ENCODE measurements at places on chromosomes 7 and 10.

- DNase-seq, result no peak
These were observed 35.8 kb upstream of the EZH2 start for GRCh38 chr7:148919859-148920258.

GRCh38 chr7:67777119-67777518 lies 780.5 kb downstream of the TYW1 start:
- DNase-seq, result no peak

GRCh38 chr7:30157204-30157603 lies 22.4 kb downstream of the MTURN start:
- no peak for DNase-seq

- DNase-seq, result peak; percentile 35
These were observed 46.3 kb downstream of the PDK4 start for GRCh38 chr7:95549818-95550529.

GRCh38 chr10:96701265-96701664 lies 19.0 kb downstream of the PIK3AP1 start:
- no peak for DNase-seq

DNA sequence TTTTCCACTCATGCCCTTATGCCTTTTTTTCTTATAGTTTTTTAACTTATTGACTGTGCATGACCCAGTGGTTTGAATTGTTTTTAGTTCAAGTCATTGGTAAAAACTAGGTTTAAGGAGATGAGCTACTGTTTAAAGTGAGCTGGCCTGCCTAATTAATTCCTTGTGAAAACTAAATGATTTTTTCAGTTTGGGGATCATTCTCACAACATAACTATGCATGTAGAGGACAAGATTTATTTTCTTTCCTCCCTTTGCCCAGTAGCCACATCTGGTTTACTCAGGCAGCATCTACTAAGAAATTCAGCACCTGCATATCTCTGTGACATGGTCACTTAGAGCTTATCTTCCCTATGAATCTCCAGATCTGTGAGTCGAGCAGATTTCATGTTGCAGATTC lies 1.7 kb downstream of the ADO start:
- DNase-seq, result no peak

- no peak for DNase-seq
These were observed 12.5 kb upstream of the SFRP5 start for GRCh38 chr10:97784200-97784810.

GRCh38 chr7:69992938-69993337 lies 394.7 kb downstream of the AUTS2 start:
- no peak for DNase-seq

- no peak for DNase-seq
These were observed 279.9 kb upstream of the MKLN1 start for GRCh38 chr7:131047651-131048304.

DNA sequence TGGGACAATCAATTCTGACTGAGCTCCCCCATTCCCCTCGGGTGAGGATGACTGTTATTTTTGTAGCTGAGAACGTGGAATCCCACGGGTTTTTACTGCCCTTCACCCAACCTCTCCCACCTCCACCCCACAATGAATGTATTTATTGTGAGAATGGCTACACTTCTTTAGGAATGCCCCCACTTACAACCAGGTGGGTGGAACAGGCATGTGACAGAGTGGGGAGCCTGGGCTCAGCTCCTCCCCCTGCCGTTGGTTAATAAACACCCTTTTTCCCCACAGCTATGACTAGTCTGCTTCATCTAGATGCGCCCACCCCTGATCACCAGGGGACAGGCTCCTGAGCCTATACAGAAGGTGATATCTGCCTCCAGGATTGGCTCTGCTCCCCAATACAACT lies 2.0 kb downstream of the MRPL43 start:
- DNase-seq, result no peak

DNA sequence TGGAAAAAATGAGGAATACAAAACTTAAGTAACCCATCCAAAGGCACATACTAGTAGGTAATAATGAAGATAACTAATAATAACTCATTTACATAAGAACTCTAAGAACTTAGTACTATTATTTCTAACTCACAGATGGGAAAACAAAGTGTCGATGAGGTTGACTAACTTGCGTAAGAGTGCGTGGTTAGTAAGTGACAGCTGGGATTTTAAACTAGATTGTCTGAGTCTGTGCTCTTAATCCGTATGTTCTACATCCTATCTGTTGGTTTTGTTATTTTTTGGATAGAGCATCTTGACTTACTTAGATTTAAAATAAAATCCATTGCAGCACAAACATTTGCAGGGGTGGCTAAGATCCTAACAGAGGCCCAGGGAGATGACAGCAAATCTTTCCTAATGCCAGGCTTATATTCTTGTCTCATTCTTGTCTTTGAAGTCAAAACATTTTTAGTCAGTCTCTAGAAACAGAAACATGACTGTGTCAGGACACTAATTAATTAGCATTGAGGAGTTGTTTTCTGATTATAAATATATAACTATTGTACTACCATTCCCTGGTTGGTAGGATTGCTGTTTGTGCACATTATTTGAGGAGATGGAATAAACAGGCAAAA lies 11.7 kb downstream of the RPA3 start:
- DNase-seq, result no peak

DNA sequence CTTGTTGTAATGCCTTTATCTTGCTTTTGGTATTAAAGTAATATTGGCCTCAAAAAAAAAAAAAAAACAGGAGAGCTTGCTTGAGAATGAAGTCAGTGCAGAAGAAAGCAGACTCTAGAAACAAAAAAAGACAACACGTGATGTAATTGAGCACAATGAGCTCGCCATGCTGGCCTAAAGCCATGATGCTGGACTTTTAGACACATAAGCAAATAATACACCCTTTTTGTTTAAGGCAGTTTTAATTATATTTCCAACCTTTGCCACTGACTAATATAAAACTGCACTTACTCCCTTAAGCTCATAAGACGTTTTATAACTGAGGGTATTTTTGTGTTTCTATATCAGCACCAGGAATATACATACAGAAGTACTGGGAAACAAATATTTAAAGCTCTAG lies 798.3 kb downstream of the KCNMA1 start:
- no peak for DNase-seq

DNA sequence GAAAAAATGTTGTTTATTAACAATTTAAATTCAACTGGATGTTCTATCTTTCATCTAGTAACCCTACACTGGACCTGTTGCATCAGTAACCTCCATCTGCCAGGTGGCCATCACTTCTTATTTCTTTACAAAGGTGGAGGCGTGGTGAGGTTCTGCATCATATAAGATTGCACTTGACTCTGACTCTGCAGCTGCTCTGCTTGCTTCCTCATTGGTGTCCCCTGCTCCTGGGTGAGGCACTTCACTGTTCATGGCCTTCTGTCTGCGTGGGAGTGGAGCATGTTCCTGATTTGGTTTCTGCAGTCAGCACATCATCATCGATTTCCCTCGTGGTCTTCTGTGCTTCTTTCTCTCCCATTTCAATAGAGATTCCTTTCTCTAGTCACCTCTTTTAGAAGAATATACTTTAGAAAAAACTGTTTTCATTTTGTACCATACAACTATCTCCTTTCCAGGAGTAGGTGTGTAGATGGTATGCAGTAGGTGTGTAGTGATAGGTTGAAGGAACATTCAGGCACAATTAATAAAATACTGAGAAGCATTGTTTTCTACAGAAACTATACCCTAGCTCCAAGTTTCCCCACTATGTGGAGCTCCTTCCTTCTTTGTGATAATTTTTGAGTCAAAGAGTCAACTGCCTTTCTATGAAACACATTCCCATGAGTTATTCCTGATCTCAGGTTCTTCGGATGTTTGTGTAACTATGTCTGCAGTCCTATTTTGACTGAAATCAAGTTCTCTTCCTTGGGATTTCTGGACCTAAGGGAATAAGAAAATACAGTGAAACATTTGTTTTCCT lies 231.7 kb upstream of the CNTNAP2 start:
- DNase-seq, result no peak

DNA sequence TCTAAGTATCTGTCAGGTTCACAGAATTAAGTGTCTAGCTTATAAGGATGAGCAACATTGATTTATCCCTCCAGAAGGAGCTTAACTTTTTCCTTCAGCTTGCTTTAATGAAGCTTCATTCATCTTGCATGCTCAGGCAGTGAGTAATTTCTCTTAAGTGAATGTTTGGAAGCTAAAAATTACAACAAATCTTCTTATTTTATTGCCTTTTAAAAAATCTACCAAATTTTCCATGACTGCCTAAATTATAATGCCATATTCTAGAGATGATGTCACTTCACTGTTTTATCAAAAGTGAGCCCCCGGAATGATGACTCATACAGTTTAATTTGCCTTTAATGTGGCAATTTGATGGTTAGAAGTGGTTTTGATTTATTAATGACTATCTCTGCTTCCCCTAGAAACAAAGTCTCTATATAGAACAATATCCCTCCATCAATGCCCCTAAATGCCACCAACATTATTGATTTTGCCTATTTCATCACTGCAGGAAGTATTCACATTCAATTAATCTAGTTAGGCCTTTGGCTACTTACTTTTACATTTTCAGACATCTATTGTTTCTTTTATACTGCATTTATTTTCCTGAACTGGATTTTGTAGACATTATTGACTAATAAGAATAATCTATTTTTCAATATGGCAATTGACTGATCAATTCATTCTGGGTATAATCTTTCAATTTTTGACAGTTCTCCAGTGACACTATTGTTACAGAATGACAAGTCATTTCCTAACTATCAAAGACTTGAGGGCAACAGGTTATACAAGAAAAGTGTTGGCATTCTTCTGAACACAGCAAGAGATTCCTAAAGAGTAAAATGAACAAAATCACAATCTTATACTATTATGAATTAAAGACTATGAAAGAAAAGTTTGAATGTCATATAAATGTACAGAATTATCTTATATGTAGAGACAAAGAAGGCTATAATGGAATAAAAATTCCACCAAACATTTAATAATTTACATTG lies 139.3 kb upstream of the ODAD2 start:
- no peak for DNase-seq

DNA sequence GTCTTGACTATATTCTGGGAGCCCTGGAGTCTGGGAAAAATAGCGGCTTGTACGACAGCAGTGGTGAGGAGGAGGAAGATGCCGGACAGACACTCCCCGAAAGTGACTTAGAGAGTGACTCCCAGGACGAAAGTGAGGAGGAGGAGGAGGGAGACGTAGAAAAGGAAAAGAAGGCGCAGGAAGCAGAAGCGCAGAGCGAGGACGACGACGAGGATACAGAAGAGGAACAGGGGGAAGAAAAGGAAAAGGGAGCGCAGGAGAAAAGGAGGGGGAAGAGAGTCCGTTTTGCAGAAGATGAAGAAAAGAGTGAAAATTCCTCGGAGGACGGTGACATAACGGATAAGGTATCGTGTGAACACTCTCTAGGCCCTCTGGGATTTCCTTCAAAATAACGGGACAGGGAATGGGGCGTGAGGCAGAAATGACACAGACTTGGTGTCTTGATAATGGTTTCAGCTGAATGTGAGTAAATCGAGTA lies 908 bp downstream of the NOM1 start:
- DNase-seq, result no peak

GRCh38 chr10:133455196-133455595 lies 1.5 kb downstream of the SCART1 start:
- DNase-seq, result no peak

DNA sequence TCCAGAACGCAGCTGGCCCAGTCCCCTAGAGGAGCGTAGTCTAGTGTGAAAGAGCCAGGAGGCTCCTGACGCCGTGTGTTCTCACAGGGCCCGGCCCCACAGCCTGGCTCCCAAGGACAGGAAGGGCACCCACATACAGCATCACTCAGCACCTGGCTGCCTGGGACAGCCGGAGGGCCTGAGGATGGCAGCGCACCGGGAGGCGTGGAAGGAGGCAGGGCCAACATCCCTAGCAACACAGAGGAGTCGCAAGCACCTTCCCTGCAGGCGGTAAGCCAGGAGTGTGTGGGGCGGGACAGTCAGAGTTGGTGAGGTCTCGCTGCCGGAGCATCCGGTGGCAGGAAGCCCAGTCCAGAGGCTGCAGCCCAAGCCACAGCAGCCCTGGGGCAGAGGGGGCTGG lies 125.8 kb downstream of the MAD1L1 start:
- DNase-seq, result no peak

DNA sequence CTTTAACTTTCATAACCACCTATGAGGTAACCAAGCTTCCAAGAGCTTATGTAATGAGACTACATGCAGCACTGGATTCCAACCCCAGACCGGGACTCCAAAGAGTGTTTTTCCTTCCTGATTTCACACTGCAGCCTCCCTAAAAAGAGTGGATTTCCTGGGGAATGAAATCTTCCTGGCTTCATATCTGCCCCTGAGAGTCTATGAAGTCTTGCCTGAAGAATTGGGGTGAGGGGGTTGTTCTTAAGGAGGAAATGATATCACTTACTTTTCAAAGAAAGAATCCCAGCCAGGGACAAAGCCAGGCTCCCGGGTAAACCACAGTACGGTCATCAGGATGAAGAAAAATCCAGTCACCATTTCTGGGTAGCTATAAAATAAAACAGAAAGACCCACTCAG lies 29.7 kb downstream of the STMP1 start:
- DNase-seq, result no peak

DNA sequence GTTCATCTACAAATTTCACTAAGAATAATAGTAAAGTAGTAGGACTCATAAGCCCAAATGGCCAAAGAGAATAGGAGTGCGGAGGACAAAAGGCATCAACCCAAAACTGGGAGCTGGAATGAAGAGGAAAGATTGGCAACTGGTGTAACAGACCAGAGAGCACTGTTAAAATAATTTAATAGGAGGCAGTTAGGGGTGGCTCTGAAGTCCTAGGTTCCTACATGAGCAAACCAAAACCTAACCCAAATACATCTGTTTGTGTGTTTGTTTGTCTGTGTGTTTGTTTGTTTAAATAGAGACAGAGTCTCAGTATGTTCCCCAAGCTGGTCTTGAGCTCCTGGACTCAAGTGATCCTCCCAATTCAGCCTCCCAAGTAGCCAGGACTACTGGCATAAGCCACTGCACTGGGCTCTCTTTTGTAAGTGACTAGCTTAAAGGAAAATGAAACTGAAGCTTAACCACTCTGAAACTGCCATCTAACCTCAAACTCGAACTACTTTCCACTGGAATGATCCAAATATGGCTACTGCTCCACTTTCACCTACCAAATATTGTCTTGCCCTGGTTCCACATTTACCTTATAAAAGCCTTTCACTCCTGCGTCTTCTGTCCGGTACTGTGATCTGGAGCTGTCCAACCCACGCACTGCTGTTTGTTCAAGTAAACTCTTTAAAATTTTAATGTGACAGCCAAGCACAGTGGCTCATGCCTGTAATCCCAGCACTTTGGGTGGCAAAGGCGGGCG lies 94.9 kb downstream of the AKR1D1 start:
- no peak for DNase-seq

GRCh38 chr7:51016546-51016945 lies 233.8 kb upstream of the GRB10 start:
- DNase-seq, result no peak

- no peak for DNase-seq
These were observed 159.3 kb downstream of the TNS3 start for GRCh38 chr7:47422611-47423010.
